ENCODE measurements at places on chromosomes 6 and 20.

GRCh38 chr6:134735461-134735860 is 214.4 kb downstream of the ALDH8A1 start:
- no peak for DNase-seq

GRCh38 chr20:40476461-40476860 is 212.6 kb downstream of the MAFB start:
- DNase-seq = no peak

DNA sequence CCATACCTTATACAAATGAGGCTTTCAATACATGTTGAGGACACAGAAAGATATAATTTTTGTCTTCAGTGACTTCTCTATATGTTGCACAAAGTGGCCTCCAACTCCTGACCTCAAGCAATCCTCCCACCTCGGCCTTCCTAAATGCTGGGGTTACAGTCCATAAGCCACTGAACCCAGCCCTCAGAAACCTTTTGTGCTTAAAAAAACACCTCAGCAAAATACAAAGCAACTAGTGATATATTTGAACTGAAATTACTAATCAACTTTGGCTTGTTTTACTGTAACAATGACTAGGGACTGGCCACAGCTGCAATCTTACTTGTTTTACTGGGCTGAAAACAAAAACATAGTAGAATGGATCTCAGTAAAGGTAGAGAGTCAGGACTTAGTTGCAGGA is 3.2 kb upstream of the ZNF184 start:
- DNase-seq = no peak

DNA sequence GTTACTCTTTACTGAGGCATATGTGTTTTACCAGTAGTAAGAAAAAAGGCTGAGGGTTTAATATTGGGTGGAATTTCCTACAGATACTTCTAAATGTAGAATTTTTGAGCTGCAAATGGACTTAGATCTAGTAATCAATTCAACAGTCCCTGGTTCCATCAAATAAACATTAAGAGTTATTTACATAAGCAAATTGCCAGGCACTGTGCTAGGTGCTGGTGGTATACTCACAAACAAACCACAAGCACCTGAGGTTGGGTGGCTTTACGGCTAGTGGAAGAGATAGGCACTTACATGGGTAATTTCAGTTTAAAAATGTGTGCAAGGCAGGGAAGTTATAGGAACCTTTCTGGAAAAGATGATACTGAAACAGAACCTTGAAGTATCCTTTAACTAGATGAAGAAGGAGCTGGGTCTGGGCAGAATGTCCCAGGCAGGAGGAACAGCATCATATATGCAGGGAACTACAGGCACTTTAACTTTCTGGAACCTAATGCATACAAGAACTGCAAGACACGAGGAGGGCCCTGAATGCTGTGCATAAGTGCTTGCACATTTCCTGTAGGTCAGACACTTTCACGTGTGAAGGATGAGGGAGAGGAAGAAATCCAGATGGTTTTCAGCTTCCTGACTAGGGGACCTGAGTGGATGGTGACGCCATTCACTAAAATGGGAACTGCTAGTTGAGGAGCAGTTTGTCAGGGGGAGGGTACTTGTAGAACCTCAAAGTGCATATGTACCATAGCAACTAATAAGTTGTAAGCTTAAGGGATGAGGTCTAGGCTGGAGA is 4.5 kb downstream of the CCN6 start:
- no peak for DNase-seq

DNA sequence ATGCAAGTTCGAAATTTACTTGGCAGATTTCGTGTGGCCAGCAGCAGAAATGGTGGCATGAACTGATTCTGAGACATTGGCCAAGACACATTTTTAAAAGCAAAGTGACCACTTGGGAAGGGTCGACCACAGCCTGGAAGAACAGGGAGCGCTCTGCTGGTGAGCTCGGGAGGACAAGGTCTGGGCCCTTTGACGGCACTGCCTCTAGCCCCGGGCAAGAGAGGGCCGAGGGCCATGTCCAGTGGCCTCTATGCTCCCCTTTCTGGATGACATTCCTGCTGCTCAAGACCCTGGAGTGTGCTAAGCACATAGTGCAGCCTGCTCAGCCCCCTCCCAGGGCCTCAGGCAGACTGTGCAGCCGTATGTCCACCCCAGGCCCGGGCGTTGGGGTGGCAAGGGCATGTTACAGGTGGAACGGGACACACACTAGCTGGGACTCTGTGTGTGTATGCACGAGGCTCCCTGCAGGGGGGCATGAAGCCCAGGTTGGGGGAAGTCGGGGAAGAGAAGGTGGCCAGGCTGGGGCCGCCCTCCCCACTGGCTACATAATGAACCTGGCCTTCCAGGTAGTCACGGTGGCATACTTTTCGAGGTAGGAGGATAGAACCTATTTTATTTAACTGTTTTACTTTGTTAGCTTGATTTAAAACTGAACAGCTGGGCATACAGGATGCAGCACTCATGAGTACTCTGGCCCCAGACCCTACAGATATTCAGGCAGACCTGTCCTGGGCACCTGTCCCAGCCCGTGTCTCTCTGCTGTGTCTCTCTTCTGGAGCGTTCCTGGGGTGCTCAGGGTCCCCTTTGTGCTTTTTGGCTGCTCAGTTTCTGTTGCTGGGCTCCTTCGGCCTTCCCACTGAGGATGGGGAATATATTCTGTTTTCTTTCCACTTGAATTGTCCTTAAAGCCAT is 6.4 kb downstream of the SYNJ2 start:
- no peak for DNase-seq

All from NCI-H748 treated with DMSO at 0.1 percent for 48 hours (cell line).